ENCODE measurements at places on chromosomes 2 and 18. TPM values are rescaled to one million over a fixed set of nuclear protein-coding genes. Genes with fewer than 3 reads are reported as not detected.

DNA sequence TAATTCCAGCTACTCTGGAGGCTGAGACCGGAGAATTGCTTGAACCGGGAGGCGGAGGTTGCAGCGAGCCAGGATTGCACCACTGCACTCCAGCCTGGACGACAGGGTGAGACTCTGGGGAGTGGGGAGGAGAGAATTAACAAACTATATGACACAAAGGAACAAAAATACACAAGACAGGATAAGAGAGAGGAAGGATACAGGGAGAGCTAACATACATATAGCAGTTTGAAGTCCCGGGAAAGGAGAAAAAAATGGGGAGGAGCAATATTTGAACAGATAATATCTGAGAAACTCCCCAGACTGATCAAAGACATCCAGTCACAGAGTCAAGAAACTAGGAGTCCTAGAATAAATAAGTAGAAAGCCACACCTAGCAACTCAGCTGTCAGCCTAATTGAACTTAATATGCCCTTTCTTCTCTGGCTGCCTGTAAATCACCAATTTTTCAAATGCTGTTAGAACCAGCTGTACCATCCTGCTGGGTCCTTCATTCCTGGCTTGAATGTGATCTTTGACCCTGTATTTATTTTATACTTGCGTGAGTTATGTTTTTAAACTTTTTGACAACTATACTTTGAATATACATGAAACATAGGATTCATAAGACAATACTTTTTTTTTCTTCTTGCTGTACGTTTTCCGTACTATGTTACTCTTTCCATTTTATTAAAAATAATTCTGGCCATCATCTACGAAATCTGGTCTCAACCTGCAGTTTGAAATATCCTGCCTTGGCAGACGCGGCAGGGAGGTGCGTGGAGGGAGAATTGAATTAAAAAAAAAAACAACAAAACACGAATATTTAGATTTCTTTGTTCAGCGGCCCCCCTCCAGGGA is 876 bp upstream of the CYP27A1 start:
- H3K27ac ChIP-seq, result no peak overlapping the region
- peaks cover 69% of the 10 kb centered on the region for H3K27me3 ChIP-seq
- H3K36me3 ChIP-seq, result peaks cover 21% of the 10 kb centered on the region

DNA sequence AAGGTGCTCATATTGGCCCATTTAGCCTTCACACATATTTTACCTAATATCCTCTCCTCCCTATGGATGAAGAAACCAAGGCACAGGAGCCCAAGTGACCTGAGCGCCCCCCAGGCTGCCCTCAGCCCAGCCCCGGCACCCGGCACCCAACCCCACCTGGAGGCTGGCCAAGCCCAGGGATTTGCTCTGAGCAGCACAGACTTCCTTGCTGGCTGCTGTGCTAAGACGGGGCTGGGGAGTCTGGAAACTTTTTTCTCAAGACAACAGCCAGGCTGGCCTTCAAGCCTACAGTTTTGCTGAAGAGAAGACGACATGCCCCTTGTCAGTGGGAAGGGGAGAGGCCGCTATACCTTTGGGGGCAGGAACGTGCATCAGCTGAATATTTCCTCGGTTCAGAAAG is 52.7 kb upstream of the LAMA1 start:
- H3K27ac ChIP-seq, result no peak overlapping the region
- H3K27me3 ChIP-seq, result no peaks in the 10 kb centered on the region
- no peaks in the 10 kb centered on the region for H3K4me1 ChIP-seq
- no peaks in the 10 kb centered on the region for H3K36me3 ChIP-seq

DNA sequence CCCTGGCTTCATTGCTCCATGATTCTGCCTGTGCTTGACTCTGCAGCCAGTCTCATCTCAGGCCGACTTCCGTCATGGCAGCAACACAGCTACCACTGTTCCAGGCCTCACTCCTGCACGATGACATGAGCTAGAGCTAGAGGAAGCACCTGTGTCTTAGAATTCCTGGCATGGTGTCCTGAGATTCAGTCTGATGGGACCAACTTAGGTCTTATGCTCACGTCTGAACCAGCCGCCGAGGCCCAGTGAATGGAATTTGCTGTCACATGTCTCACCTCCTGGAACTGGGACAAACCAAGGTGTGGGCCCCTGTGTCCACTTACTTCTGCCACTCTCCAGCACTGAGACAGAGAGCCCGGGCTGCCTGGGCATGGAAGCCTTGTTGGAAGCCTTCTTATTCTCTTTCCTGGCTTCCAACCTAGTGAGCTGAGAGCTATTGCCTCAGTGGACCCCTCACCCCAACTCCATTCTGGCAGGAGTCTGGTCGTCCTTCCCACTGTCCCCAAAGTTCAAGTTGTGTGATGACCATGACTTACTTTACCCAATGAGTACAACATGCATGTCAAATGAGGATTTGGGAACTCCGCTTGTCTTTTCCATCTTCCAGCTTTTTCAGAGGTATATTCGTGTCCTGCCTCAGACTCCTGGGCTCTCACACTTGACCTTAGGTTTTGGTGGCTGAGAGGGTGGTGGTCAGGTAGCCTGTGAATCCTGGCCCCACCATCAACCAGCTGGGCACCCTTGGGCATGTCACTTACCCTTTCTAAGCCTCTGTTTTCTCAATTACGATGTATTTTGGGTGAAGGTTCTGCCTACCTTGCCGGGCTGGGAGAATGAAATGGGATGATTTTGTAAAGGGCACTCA is 39.1 kb upstream of the HS6ST1 start:
- no peaks in the 10 kb centered on the region for H3K27me3 ChIP-seq
- no peaks in the 10 kb centered on the region for H3K4me1 ChIP-seq
- no peak overlapping the region for H3K27ac ChIP-seq
- H3K4me3 ChIP-seq, result no peak overlapping the region
- DNase-seq, result no peak

- DNase-seq, result no peak
- no peaks in the 10 kb centered on the region for H3K27me3 ChIP-seq
- no peak overlapping the region for H3K4me3 ChIP-seq
- H3K27ac ChIP-seq, result no peak overlapping the region
- H3K4me1 ChIP-seq, result peaks cover under 1% of the 10 kb centered on the region
Measured at GRCh38 chr2:204039298-204039838, 102.8 kb downstream of the ICOS start.

DNA sequence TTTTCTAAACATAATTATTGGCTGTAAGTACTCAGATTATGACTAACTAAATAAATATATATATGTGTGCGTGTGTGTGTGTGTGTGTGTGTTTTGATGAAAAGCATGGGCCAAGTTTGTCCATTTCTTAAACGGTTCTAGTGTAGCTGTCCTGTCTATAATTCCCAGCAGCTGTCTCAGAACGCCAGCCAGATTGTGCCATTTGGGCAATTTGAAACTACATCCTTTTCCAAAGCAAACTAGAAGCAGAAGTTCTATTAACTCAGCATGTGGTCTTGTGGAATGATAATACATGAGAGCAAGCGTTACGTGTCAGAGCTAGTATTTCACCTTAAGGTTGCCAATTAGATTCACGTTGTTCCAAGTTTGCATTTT is 1.7 kb downstream of the ARHGAP28 start:
- no peak for DNase-seq
- no peak overlapping the region for H3K4me3 ChIP-seq
- H3K27me3 ChIP-seq, result peaks cover 33% of the 10 kb centered on the region
- H3K4me1 ChIP-seq, result peaks cover 5% of the 10 kb centered on the region

DNA sequence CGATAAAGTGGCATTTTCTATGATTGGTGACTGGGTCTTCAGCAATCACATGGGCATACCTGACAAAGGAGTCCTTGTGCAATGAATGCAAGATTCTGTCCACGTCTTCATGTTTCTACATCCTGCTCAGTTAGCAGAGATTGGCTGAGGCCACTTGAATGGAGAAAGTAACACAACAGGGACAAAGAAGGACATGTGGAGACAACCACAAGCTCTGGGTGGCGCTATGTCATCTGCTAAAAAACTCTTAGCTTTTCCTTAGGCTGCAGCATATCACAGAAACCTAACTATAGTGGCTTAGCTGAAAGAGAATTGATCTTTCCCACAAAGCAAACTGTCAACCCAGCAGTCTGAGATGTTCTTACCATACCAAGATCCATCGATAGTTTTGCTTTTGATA is 1109.7 kb downstream of the SOCS6 start:
- no peak for DNase-seq
- H3K27me3 ChIP-seq, result no peaks in the 10 kb centered on the region
- H3K4me3 ChIP-seq, result no peak overlapping the region
- no peaks in the 10 kb centered on the region for H3K4me1 ChIP-seq
- no peaks in the 10 kb centered on the region for H3K36me3 ChIP-seq
- H3K27ac ChIP-seq, result no peak overlapping the region

- no peak overlapping the region for H3K4me3 ChIP-seq
- peaks cover 5% of the 10 kb centered on the region for H3K27me3 ChIP-seq
- H3K36me3 ChIP-seq, result no peaks in the 10 kb centered on the region
Measured at GRCh38 chr2:234564699-234565098, 67.8 kb upstream of the ARL4C start.

DNA sequence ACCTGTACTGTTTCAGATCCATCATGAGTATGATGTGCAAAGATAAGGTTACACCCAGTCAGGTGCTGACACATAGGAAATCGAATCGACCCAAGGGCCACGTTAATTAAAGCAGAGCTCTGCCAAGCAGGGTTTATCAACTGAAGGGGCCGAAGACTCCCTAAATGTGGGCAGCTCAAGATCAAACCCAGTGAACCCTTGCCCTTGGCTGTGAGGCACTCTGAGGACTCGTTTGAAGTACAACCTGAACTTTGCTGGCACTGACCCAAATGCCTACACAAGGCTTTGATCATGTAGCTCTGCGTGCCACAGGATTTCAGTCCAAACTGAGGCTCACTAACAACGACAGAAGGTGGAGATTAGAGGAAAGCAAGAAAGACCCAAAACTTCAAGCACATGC is 352.1 kb downstream of the MTX2 start:
- peaks cover 37% of the 10 kb centered on the region for H3K27me3 ChIP-seq
- DNase-seq, result no peak
- no peaks in the 10 kb centered on the region for H3K4me1 ChIP-seq
- H3K36me3 ChIP-seq, result no peaks in the 10 kb centered on the region

DNA sequence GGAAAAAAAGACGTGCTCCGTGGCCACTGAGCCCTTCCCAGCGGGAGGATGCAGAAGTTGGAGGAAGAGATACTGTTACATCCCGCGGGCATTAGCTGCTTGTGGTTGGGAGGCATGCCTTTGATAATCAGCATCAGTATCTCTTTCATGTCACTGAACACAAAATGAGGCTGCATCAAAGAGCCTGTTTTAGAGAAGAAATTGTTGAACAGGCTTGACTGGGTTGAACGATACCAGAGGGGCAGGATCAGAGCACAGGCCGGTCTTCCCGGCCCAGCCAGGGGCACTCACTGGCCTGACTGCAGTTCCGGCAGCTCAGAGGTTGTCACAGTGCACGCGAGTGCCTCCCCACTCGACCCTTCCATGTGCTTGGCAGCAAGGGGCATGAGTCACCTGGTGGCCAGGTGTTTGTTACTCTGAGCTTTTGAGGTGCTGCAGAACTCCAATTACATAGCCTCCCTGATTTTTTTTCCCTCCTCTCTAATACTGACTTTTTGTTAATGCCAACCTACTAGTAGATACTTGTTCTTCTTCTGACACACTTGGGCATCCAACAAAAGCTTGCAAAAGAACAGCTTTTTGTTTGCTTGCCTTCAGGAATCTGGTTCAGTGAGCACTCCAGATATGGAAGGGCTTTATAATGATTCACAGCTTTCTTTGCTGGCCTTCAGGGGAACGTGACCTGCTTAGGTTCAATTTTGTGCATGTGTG is 121.6 kb downstream of the VAPA start:
- H3K27me3 ChIP-seq, result no peaks in the 10 kb centered on the region
- H3K4me1 ChIP-seq, result peaks cover 8% of the 10 kb centered on the region
- DNase-seq, result no peak
- H3K36me3 ChIP-seq, result peaks cover 7% of the 10 kb centered on the region
- H3K4me3 ChIP-seq, result no peak overlapping the region

DNA sequence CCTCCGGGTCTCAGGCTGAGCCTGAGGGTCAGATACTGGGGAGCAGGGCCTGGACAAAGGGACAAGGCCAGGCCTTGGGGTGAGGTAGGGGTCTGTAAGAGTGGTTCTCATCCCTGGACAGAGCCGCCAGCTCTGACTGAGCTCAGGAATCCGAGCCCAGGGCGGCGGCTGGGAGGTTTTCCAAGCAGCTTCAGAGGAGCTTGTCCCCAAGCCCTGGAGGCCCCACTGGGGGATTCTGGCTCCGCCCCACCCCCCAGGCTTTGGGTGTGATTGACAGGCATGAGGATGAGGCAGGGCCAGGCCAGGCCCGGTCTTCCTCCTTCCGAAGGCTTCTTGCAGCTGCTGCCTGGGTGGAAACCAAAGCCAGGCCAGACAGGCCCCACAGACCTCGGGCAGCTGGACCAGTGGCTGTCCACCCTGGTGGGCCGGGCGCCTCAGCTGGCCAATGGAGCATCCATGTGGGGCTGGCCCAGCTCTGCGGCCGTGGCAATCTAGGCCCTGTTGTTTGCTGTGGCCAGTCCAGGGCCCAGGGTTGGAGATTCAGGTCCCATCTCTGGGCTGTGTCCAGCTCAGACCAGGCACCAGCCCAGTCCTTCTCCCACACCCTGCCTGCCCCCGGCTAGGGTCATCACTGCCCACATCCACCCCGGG is 23.1 kb upstream of the GPC1 start:
- no peak overlapping the region for H3K4me3 ChIP-seq
- H3K27me3 ChIP-seq, result no peaks in the 10 kb centered on the region
- no peak for DNase-seq
- no peak overlapping the region for H3K27ac ChIP-seq
- no peaks in the 10 kb centered on the region for H3K4me1 ChIP-seq

The WDR75 gene
- total RNA-seq, result 121 TPM

The LAMA1 gene
- total RNA-seq, result not detected

The KIF3C gene
- 3.7 TPM for total RNA-seq

The KCNE4 gene
- total RNA-seq, result not detected

The ANKRD29 gene
- not detected for total RNA-seq

All from activated naive CD8-positive, alpha-beta T cell treated with anti-CD3 and anti-CD28 coated beads for 36 hours (primary cell).